ENCODE measurements at places on chromosomes 2 and 18.

GRCh38 chr2:200477667-200478131 lies 32.2 kb downstream of the KCTD18 start:
- no peak for DNase-seq

DNA sequence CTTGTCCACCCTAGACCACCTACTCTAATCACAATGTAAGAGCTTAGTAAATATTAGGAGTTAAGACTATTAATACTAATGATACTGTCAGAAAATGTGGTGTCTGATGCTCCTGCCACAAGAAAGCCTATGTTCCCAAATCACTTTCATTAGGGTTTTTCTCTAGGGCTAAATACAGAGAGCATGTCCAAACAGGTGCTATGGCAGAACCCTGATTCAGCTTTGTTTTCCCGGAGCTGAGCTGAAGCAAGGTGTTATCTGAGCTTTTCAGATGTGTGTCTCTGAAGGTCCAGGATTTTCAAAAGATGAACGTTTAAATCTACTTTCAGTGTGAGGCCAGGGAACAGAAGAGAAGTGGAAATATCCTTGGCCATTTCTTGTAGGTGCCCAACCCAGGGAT lies 40.6 kb downstream of the CPO start:
- DNase-seq = no peak

GRCh38 chr18:2921778-2922177 lies 75.0 kb downstream of the EMILIN2 start:
- no peak for DNase-seq

GRCh38 chr2:68726608-68727367 lies 7.8 kb upstream of the ARHGAP25 start:
- DNase-seq = peak; percentile 66

GRCh38 chr2:216499641-216500218 lies 1.1 kb downstream of the RPL37A start:
- no peak for DNase-seq

DNA sequence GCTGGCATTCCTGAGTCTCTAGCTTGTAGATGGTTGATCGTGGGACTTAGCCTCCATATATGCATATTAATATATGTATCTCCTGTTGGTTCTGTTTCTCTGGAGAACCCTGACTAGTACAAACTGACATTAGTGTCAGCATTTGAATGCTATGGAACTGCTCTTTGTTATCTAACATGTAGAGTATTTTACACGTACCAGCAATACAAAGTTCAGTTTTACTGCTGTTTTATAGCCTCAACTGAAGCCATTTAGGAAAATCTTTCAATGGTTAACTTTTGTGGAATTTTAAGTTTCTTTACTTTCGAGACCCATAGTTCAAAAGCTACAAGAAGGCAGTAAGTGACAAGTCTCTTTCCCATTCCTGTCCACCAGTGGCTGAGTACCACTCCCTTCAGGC lies 418.4 kb downstream of the NUP35 start:
- DNase-seq = no peak

- no peak for DNase-seq
Observed at GRCh38 chr2:225353579-225354085, 45.9 kb upstream of the NYAP2 start.

DNA sequence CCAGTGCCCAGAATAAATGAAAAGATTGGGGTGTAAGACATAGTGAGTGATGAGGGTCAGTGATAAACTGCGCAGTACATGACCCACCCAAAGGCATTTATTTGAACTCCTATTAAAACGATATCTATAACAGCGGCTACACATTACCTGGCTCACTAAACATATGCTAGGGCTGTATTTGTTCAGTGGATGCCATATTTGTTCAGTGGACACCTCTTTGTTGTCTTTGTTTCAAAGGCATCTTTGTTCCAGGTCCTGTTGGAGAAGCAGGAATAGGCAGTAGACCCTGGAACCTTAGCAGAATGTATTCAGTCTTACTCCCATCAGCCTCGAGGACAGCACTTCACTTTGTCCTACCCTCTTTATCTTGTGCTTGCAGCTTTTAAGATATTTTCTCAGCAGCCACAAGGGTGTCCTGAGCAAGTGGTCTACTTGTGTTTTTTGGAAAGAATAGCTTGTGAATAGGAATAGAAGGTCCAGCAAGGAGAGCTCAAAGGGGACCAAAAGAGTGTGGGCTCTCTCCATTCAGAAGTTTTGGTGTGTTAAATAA lies 650.8 kb upstream of the FANCL start:
- DNase-seq = no peak

- no peak for DNase-seq
Observed at GRCh38 chr2:75596784-75597183, 36.0 kb upstream of the EVA1A start.

GRCh38 chr2:143640826-143641225 lies 511.6 kb downstream of the ARHGAP15 start:
- no peak for DNase-seq
